ENCODE measurements at places on chromosomes 1 and 21.

DNA sequence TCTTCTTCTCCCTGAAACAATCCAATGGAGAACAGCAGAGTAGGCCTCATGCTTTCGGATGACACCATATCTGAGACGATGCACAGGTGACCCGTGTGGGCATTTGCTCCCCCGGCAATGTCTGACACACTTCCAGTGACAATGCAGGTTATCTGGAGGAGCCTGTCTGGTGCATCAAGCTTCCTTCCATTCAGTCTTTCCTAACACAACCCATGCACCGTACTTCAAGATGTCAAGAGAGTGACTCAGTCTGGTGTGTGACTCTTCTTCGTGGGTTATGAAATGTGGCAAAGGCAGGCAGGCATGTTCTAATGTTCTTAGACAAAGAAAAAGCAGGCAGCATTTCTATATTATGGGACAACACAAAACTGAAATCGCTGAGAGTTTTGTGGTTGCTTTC, 159.1 kb downstream of the EDEM3 start:
- ATAC-seq: no peak

DNA sequence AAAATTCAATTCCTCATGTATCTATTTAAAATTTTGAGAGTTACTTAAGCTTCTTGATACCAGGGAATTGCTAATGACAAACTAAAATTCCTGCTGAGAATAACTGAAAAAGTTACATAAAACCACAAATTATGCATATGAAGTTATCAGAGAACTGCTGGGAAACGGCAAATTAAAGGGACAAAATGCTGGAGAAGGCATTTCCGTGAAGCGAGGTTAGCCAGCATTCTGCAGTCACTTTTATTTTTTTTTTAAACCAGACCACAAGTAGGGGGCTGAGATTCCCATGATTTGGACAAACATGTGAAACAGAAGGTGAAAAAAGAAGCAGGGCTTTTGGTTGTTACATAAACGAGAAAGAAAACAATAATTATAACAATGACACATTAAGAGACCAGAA, 737.6 kb upstream of the CHRM3 start:
- no peak for ATAC-seq

GRCh38 chr1:70429219-70429618, 18.2 kb downstream of the CTH start:
- ATAC-seq: no peak

DNA sequence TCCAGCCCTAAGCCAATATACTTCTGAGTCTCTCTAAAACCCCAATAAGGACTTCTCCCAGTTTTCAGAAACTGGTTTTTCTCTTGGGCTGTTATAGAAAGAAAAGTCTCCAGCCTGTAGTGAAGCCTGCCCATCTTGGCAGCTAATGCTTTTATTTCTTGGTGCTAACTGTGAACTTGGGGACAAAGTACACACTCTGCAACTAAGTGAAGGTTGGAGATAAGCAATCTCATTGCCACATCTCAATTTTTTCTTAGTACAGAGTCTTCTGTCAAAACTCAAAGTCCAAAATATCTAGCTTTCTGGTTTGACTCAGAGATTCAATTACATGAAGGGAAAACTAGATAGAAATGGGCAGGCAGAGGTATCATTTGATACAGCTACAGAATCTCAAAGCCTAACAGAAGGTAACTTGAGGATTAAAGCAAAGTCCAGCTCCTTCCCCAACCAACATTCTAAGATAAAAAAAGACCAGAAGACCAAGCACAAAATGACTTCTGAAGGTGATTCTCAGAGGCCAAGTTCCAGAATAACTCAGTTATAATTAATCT, 14.0 kb downstream of the AK2 start:
- ATAC-seq: no peak

- no peak for ATAC-seq
These were observed 135.7 kb downstream of the PCP4 start for GRCh38 chr21:40002978-40003377.

GRCh38 chr1:199174336-199174735, 535.5 kb downstream of the PTPRC start:
- no peak for ATAC-seq

DNA sequence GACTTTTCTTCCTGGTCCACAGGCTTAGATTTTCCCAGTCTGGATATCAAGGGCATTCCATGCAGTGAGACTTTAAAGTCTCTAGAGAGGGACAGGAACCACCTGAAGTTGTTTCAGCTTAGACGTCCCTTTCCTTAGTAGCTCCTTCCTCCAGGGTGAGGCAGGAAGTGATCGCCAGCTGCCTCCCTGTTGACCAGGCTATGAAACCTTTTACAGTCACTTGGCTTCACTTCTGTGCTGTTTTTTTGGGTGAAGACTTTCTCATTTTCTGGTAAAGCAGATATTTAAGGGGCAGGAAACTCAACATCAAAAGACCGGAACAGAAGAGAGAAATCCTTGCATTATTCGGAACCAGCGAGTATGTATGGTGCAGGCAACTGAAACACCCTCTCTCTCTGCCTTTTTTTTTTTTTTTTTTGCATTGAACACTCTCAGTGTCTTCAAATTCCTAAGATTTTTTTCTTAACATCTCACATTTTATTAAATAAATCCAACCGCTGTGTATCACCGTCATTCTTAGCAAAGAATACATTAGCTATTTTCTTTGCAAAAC, 234.6 kb upstream of the IRF2BP2 start:
- no peak for ATAC-seq

DNA sequence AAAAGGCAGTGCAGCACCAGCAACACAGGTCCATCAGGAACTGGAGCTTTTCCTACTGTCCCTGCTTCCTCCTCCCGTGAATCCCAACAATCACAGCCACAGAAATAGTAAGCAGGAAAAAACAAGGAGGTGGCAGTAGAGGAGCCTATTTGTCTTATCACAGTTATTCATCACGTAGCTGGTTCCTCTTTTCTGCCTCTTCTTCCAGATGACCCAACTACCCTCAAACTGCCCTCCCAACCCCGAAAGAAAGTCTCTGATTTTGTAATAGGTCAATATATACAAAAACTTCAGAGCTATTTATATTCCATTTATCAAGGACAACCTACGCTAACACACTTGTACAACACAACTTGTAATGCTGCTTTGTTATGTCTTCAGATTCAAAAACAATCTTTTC, 21.4 kb downstream of the GNB1 start:
- ATAC-seq: no peak

Data from gastroesophageal sphincter (tissue), 4 donors.